Fibroblast of gingiva (primary cell): ENCODE measurements at places on chromosomes 11 and 22.

GRCh38 chr22:20405291-20405930, 11.5 kb downstream of the ZNF74 start:
- DNase-seq: no peak

DNA sequence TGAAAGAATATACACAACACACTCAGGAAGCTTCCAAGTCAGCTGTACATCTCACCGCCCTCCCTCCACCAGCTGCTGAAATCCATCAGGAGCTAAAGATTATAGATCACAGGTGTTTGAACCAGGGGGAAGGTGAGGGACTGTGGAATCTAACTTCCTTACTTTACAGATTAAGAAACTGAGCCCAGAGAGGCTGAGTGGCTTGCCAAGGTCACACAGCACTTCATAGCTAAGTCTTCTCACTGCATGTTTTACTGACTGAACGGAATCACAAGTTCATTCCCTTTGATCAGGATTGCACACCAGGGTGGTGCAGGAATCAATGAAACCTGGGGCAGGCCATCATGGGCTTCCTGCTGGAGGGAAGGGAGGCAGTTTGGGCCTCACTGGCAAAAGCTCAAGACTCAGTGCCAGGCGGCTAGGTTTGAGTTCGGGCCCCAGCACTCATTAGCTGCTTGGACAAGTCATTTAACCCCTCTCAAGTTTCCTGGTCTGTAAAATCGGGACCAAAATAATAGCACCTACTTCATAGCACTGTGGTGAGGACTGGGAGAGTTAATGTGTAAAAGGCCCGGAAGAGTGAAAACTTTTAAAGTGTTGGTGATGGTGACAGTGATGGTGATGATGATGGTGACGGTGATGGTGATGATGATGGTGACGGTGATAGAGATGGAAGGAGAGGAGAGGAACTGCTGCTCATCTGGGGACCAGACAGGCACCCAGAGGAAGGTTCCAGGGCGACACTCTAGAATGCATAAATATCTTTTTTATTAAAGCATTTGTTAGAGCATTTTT, 8.2 kb downstream of the CD5 start:
- DNase-seq: no peak

DNA sequence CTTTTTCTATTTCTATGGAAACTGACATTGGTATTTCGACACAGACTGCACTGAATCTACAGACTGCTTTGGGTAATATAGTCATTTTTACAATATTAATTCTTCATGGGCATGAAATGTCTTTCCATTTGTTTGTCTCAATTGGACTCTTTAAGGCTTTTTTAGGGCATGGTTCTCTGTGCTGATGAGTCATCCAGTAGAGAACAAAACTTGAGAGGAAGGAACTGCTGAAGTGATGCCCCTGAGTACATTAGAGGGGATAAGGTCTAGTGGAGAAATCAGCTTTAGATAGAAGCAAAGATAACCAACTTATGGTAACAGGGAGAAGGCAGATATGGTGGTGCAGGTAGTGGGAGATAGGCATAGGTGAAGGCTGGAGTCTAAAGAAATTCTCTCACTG, 25.1 kb downstream of the TSG101 start:
- DNase-seq: no peak

GRCh38 chr11:44625759-44626523, 60.5 kb downstream of the CD82 start:
- no peak for DNase-seq

- DNase-seq: peak; percentile 45
Observed at GRCh38 chr11:96215110-96215782, 127.7 kb downstream of the MAML2 start.

DNA sequence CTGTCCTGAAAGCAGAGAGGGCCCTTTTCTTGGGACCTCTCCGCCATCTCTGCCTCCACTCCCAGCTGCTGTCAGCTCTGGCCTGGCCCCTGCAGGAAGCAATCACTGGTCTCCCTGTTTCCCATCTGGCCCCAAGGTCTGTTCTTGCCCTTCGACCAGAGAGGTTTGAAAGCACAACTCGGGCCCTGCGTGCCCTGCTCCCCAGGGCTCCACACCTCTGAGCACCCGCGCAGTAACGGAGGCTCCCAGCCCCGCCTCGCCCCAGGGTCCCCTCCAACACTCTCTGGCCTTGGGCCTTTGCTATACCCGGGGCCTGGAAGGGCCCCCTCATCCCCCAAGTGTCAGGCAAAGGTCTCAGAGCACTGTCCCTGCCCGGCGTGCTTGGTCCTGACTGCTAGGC, 7.8 kb upstream of the CD81 start:
- DNase-seq: no peak

DNA sequence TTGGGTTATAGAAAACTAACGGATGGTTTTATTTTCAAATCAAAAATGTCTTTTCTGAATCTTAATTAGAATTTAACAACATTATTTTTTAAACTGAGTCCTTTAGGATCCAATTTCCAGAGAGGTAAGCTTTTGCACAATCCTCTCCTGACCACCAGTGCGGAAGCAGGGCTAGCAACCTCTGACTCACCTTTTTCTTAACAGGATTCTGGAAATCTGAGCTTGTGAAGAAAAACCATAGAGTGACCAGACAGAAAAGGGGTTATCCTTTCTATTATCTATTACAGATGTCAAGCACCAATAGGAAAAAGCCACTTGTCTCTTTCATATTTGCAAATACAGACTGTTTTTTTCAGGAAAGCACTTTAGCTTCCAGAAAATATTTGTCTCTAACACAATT, 25.3 kb downstream of the ALG9 start:
- DNase-seq: peak; percentile 17

GRCh38 chr11:45665206-45665932, at the start of gene CHST1:
CHST1 (minus strand) TSS chr11:45665622; CDS start chr11:45650923, 14,699 bp downstream.
- DNase-seq: no peak

- DNase-seq: no peak
Observed at GRCh38 chr11:60972182-60973030, 926 bp downstream of the CD6 start.

GRCh38 chr11:92211576-92212167, 12.9 kb upstream of the FAT3 start:
- no peak for DNase-seq

DNA sequence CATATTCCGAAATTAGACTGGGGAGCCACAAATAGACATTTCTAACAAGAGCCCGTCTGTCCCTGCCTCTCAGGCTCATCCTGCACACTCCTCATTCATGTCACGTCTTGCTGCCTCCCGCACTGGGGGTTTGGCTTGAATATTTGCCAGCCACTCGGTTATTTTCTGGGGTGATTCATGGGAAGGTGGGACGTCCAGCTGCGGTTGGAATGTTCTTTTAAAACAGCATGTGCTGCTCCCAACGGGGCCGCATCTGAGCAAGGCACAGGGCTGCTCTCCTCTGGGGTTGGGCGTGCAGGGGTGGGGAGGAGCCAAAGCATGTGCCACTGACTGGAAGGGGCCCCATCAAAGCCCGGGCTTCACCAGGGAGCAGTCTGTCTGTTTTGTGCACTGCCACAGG, 25.9 kb upstream of the SLC5A4 start:
- DNase-seq: no peak

DNA sequence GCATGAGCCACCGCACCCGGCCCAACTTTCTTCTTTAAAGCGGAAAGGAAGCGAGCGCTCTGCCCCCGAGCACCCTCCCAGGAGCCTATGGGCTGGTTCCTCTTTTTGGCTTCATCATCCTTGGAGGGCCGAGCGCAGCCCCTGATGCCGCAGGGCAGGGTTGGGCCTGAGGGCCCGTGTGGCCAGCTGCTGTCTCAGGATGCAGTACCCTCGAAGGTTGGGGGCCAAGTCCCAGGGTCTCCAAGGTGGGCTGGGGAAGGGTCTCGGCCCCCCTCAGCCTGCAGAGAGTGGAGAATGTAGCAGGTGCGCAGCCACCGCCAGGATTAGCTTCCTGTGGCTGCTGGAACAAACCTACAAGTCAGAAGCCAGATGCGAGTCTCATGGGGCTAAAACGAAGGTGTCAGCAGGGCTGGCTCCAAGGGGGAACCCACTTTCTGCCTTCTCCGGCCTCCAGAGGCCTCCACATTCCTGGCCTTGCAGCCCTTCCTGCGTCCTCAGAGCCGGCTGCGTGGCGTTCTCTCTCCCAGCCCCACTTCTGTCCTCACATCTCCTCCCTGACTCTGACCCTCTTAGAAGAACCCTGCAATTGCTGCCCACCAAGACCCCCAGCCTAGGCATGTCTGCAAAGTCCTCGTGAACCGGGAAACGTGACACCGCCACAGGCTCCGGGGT, 2.9 kb downstream of the PANX2 start:
- DNase-seq: no peak

DNA sequence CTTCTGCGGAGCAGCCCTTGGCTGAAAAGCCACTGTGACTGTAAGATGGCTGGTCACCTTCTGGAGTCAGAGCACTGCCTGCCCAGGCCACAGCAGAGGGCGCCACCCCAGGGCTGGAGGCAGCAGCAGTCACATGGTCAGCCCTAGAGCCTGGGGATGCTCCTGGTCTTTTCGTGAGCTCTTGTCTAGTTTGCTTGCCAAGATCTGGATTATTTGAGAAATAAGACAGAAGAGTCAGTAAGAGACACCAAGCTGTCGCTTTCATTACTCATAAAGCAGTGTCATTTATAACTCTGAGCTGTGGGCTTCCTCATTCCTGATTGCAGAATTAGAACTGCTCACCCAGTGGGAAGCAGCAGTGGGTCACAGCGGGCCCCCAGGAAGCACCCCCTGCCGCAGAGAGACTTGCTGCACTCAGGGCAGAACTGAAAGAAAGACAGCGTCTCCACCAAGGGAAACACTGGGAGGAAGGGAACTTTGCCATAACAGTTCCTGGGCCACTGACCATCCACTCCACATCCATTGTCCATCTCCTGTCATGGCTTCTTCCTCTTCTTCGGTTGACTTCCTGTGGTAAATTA, 56.7 kb downstream of the PPP6R2 start:
- peak; percentile 18 for DNase-seq

DNA sequence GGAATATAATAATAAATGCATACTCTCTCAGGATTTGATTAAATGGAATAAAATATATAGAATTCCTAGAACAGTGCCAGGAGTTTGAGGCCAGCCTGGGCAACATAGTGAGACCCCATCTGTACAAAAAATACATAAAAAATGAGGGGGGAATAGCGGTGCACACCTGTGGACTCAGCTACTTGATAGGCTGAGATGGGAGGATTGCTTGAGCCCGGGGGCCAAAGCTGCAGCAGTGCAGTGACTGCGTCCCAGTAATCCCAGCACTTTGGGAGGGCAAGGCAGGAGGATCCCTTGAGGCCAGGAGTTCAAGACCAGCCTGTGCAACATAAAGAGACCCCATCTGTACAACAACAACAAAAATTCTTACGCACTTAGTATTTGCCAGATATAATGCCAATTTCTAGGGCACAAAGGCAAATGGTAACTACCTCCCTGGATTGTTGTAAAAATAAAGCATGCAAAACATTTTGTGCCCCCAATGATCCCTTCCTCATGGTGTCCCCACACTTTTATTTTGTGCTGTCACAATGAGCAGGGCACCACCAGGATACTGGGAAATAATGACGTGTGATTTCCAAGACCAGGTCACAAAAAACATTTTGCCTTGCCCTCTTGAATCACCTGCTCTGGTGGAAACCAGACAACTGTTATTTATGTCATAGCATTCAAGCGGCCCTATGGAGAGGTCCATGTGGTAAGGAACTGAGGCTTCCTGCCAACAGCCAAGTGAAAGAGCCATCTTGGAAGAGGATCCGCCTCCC, 18.3 kb upstream of the ZNF280A start:
- DNase-seq: no peak

DNA sequence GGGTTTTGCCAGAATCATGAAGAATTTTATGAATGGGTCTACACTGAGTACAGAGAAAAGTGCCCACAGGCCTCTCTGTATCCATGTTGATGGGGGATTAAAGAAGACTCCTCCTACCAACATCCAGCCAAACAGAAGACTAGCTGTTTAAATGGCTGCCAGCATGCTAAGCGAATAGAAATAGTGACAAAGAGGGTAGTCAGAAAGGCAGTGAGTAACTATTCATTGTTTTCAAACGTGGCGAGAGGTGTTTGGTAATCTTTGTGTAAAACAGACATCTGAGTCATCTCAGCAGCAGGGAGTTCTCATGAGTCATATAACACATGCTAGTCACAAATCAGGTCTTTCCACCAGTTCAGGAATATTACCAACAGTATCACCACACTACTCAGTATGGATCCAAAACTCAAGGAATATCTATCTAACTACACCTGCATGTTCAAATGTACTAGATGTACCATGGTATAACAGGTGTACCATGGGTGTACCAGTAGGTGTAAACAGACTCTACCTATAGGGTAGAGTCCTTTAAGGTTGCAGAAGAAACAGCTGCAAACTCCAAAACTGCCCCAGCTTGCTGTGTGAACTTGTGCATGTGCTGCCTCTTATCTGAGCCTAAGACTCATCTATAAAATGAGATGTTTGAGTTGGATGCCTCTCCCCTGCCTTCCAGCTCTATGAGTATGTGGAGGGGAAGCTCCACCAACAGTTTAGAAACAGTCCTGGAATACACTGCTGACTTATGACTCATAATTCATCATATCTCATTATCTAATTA, 82.0 kb downstream of the SLC1A2 start:
- DNase-seq: peak; percentile 89

DNA sequence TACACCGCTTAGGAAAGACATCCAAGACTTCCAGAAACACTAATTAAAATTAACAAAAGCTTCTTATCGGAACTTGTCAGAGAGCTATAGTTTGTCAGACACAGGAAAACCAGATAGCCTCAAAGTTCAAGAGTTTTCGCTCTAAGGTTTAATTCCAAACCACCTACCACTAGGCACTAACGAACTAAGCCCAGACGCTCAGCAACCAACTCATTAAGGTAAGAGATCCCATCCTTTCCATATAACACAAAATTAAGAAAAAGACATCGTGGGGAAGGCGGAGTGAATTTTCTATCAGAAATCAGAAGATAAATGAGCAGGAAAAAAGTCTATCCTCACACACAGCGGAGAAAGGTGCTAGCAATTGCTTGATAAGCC, 382 bp downstream of the IMMP1L start:
- no peak for DNase-seq

DNA sequence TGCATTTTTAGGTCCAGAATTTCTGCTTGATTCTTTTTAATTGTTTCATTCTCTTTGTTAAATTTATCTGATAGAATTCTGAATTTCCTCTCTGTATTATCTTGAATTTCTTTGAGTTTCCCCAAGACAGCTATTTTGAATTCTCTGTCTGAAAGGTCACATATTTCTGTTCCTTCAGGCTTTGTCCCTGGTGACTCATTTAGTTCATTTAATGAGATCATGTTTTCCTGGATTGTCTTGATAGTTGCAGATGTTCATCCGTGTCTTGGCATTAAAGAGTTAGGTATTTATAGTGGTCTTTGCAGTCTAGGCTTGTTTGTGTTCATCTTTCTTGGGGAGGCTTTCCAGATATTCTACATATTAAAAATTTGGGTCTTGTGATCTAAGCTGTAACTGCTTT, 694.8 kb upstream of the CCDC179 start:
- DNase-seq: peak; percentile 5

GRCh38 chr11:72764503-72764902, 12.3 kb upstream of the ARAP1 start:
- no peak for DNase-seq

- no peak for DNase-seq
Observed at GRCh38 chr11:77090373-77091111, 12.1 kb upstream of the OMP start.

- DNase-seq: no peak
Observed at GRCh38 chr11:28919194-28919593, 811.0 kb downstream of the METTL15 start.
